ENCODE measurements at places on chromosomes 16 and 17. TPM values are rescaled to one million over a fixed set of nuclear protein-coding genes. Genes with fewer than 3 reads are reported as not detected.

DNA sequence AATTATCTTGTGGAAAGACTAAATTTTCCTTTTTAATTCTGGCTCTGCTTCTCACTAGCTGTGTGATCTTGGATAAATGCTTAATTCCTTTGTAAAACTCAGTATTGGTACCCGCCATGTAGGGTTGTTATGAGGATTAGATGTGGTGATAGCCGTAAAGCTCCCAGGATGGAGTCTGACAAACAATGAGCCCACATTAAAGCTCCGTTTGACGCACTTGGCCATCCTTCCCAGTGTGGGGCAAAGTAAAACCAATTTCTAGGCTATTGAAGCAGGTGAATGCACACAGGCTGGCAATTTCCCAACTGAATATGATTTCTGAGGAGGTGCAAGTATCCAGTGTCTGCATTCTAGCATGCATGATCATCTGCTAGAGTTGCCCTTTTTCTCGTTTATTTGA lies 123.6 kb downstream of the MRTFB start:
- H3K27ac ChIP-seq: peak overlapping the region; percentile 73
- no peak overlapping the region for H3K4me3 ChIP-seq

G6PC1 gene
- not detected for total RNA-seq

- no peaks in the 10 kb centered on the region for H3K4me1 ChIP-seq
- H3K4me3 ChIP-seq: no peak overlapping the region
- peaks cover 9% of the 10 kb centered on the region for H3K27me3 ChIP-seq
- DNase-seq: no peak
- H3K27ac ChIP-seq: no peak overlapping the region
Observed at GRCh38 chr16:80056324-80056723, 455.8 kb upstream of the MAF start.

GRCh38 chr17:57269598-57270255 lies 13.4 kb downstream of the MSI2 start:
- H3K4me3 ChIP-seq: no peak overlapping the region
- H3K36me3 ChIP-seq: peaks cover 7% of the 10 kb centered on the region
- peaks cover 56% of the 10 kb centered on the region for H3K4me1 ChIP-seq
- H3K27ac ChIP-seq: no peak overlapping the region
- H3K27me3 ChIP-seq: no peaks in the 10 kb centered on the region

- H3K4me1 ChIP-seq: no peaks in the 10 kb centered on the region
- no peaks in the 10 kb centered on the region for H3K36me3 ChIP-seq
- no peak overlapping the region for H3K4me3 ChIP-seq
- peaks cover 64% of the 10 kb centered on the region for H3K27me3 ChIP-seq
- DNase-seq: no peak
- no peak overlapping the region for H3K27ac ChIP-seq
Observed at GRCh38 chr17:80465327-80465974, 11.0 kb downstream of the NPTX1 start.

DNA sequence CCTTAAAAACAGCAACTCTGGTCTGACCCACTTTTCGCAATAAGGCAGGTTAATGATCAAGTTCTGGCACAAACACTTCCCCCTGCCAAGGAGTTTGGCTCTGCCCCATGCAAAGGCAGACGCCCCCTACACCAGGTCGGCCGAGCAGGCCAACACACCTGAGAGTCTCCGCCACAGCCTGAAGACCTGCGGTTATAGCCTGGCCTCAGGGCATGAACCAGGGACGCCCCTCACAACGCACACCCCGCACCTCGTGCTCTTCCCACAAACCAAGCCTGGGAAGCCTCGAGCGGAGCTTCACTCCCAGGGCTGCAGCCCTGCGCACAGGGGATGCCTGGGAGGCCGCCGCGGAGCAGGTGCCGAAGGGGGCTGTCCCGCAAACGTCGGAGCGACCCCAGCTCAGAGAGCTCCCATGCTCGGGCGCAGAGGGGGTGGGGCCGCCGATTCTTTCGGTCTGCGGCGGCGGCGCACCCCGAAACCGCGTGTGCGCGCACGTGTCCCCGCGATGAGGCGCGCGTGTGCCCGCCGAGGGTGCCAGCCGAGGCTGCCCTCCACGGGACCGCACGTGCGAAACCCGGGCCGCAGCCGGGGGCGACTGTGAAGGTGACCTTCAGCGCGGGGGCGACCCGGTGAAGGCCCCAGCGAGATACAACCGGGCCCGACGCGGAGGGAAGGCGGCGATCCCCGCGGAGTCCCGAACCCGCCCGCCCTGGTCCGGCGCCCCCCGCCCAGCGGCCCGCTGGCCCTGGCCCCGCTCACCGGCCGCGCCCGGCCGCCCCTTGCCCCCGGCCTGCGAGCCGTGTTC lies 559 bp downstream of the CLUH start:
- peak overlapping the region; percentile 69 for H3K27ac ChIP-seq
- no peaks in the 10 kb centered on the region for H3K27me3 ChIP-seq
- H3K4me1 ChIP-seq: peaks cover 47% of the 10 kb centered on the region
- H3K4me3 ChIP-seq: peak overlapping the region; percentile 86
- H3K36me3 ChIP-seq: no peaks in the 10 kb centered on the region

PHOSPHO1 gene
- not detected for total RNA-seq

- no peaks in the 10 kb centered on the region for H3K27me3 ChIP-seq
- no peak for DNase-seq
- no peak overlapping the region for H3K4me3 ChIP-seq
- H3K4me1 ChIP-seq: peaks cover 3% of the 10 kb centered on the region
Observed at GRCh38 chr16:27489421-27489820, 60.3 kb downstream of the GTF3C1 start.

GPR179 gene
- 0.11 TPM for total RNA-seq

DNA sequence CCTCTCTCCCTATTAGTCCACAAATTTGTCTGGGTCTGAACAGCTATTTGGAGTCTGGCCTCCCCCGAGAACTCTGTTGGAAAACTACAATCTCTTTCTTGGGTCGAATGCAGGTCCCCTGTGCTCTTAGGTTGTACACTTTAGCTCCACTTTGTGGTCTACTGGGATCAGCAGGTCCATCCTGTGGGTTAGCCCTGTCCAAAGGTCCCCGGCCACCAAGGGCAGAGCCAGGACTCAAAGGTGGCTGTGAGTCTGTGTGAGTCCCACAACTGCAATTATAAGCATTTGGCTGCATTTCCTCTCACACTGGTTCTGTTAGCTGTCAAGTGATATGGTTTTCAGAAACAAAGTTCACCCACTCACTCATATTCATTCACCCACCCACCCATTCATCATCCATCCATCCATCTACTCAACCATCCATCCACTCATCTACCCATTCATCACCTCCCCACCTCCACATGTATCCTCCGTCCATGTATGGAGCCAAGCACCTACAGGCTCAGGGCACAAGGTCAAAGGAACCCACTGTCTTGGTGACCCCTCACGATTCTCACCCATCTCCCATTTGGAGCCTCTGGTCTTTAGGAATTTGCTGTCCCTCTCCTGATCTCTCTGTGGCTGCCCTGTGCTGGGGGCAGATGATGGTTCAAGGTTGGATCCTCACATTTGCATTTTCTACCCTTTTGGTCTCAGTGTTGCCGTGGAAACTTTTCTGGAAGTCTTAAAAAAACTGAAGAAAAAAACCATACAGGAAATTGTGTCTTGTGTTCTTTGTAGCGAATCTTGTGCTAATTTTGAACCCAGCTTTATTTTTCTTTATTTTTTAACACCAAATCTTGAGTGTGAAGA lies 45.8 kb downstream of the IRF8 start:
- no peaks in the 10 kb centered on the region for H3K36me3 ChIP-seq
- DNase-seq: no peak
- H3K4me1 ChIP-seq: peaks cover 45% of the 10 kb centered on the region
- H3K27ac ChIP-seq: peak overlapping the region; percentile 85

GRCh38 chr17:64007838-64008282 lies 9.7 kb downstream of the PRR29 start:
- H3K4me1 ChIP-seq: peaks cover 71% of the 10 kb centered on the region
- no peaks in the 10 kb centered on the region for H3K27me3 ChIP-seq
- H3K4me3 ChIP-seq: no peak overlapping the region
- DNase-seq: no peak

- no peak overlapping the region for H3K4me3 ChIP-seq
- H3K36me3 ChIP-seq: peaks cover 67% of the 10 kb centered on the region
- H3K4me1 ChIP-seq: peaks cover 4% of the 10 kb centered on the region
- peak overlapping the region; percentile 59 for H3K27ac ChIP-seq
- H3K27me3 ChIP-seq: no peaks in the 10 kb centered on the region
Observed at GRCh38 chr16:56364865-56365264, 60.5 kb downstream of the AMFR start.

- DNase-seq: no peak
- H3K4me1 ChIP-seq: no peaks in the 10 kb centered on the region
- H3K36me3 ChIP-seq: no peaks in the 10 kb centered on the region
- H3K27ac ChIP-seq: no peak overlapping the region
- no peak overlapping the region for H3K4me3 ChIP-seq
Observed at GRCh38 chr16:74100395-74101326, 196.0 kb upstream of the PSMD7 start.

GRCh38 chr17:10612957-10613744 lies 44.0 kb downstream of the MYH3 start:
- H3K4me1 ChIP-seq: peaks cover 2% of the 10 kb centered on the region
- no peak overlapping the region for H3K4me3 ChIP-seq
- peaks cover 5% of the 10 kb centered on the region for H3K27me3 ChIP-seq
- H3K36me3 ChIP-seq: no peaks in the 10 kb centered on the region
- no peak for DNase-seq

DNA sequence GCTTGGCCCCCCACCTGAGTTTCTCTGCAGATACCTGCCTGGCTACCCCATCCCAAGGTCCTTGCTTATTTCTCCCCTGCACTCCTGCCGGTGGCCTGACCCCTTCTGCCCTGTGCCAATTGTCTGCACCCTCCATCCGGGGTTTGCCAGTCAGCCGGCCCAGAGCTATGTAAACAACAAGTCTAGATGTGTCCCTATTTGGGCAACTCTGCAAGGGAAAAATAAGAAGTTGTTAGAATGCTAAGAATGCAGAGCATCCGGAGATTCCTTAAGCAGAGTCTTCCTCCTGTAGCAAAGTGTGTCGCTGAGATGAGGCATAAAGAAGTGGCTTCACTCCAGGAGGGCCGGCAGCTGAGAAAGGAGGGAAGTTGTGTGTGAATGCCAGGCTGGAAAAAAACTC lies 46.6 kb downstream of the RGS9 start:
- H3K36me3 ChIP-seq: no peaks in the 10 kb centered on the region
- peaks cover 12% of the 10 kb centered on the region for H3K4me1 ChIP-seq
- no peaks in the 10 kb centered on the region for H3K27me3 ChIP-seq
- DNase-seq: no peak

GRCh38 chr16:86134802-86135461 lies 236.0 kb downstream of the IRF8 start:
- peaks cover 2% of the 10 kb centered on the region for H3K27me3 ChIP-seq
- H3K27ac ChIP-seq: no peak overlapping the region
- no peak for DNase-seq

DNA sequence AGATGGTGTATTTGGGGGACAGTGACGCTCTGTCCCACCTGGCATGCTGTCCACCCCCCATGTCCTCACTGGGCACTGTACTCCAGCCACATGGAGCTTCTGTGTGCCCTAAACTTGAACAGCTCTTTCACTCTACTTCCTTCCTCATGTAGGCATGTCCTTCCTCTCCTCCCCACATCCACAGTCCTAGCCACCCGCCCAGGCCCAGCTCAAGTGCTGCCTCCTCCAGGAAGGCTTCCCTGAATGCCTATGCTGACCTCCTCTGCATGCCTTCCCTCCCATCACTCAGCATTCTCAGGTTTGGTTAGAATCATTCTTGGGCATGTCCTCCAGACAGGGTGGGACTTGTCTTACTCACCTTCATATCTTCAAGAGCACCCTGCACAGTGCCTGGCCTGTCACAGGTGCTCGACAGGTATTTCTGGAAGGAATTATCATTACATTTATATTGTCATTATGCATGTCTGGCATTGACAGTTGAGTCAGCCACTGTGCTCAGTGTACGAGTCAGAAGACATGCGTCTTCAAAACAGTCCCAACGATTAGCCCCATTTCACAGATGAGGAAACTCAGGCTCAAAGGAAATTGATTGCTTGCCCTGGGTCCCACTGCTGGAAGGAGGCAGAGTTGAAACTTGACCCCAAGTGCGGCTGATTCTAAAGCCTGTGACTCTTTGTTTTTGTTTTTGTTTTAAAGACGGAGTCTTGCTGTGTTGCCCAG lies 42.1 kb upstream of the TOB1 start:
- no peaks in the 10 kb centered on the region for H3K27me3 ChIP-seq
- no peak for DNase-seq
- peak overlapping the region; percentile 92 for H3K4me3 ChIP-seq
- peak overlapping the region; percentile 99 for H3K27ac ChIP-seq

- H3K27ac ChIP-seq: no peak overlapping the region
- no peak overlapping the region for H3K4me3 ChIP-seq
- H3K27me3 ChIP-seq: no peaks in the 10 kb centered on the region
- H3K36me3 ChIP-seq: no peaks in the 10 kb centered on the region
- DNase-seq: no peak
Observed at GRCh38 chr17:21357281-21357680, 18.9 kb upstream of the KCNJ12 start.

FOXC2 gene
- not detected for total RNA-seq

DNA sequence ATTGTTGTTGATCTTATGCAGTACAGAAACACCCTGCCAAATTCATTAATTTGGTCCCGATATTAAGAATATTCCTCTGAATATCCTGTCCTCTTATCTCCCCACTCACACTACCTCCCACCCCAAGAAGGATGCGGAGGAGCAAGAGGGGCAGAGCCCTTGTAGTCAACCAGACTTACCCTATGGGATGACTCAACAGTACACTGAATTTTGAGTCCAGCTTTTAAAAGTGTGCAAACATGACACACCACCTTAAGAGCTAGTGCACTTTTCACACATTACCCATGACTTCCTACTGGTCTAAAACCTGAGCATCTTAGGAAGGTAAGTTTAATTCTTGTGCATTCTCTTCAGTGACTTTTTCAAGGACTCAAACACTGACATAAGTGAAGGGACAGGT lies 9.5 kb downstream of the USP22 start:
- peaks cover 88% of the 10 kb centered on the region for H3K4me1 ChIP-seq
- H3K27ac ChIP-seq: peak overlapping the region; percentile 96

DNA sequence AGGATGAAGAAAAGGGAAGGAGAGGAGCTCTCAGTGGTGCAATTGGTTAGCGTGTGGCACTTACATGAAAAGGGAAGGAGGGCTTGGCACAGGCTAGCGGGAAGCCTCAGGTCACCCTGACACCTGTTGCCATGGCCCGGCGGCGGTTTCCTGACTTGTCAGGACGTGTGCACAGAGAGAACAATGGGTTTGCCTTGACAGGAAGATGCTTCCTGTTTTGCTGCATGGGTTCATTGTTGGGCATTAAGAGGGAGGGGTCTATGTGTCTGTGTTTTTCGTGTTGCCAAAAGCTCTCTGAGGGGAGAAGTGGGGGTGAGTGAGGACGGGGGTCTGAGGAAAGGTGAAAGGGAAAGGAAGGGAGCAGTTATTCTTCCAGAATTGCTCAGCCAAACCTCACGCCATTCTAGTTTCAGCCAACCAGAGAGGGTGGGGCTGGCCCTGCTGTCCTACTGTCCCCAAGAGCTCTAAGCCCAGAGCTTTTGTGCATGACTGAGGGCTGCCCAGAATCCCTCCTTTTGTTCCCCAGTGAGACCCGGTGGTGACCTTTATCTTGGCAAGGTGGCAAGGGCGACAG lies 17.1 kb upstream of the CCR7 start:
- peak overlapping the region; percentile 70 for H3K4me3 ChIP-seq
- H3K36me3 ChIP-seq: peaks cover 7% of the 10 kb centered on the region
- no peaks in the 10 kb centered on the region for H3K27me3 ChIP-seq

ABCC12 gene
- not detected for total RNA-seq

EVPLL gene
- total RNA-seq: not detected
